ENCODE measurements at places on chromosomes 11 and 22.

- no peak for DNase-seq
Observed at GRCh38 chr11:34425360-34425759, 13.4 kb upstream of the CAT start.

GRCh38 chr11:116336540-116336939, 436.2 kb downstream of the BUD13 start:
- DNase-seq: no peak

DNA sequence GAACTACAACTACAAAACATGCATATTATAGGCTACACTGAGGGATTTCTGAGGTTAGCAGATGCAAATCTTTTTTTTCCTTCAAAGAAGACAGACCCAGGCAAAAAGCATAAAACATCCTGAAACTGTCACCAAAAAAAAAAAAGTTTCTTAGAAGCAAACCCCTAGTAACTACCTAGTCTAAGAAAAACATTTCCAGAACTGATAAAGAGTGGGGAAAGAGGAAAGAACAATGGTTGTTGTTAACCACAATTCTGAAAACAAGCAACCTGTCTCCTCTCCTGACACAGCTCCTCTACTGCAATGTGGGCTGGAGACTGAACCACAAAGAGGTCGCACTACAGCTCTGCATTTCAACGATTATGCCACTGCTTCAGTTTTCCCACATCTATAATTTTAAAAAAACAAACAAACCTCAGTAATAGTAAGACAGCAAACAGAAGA, 15.0 kb downstream of the DENND5A start:
- DNase-seq: peak; percentile 46

- DNase-seq: no peak
Observed at GRCh38 chr22:19201869-19202798, 23.6 kb upstream of the SLC25A1 start.

- no peak for DNase-seq
Observed at GRCh38 chr11:107102692-107103477, 84.6 kb upstream of the GUCY1A2 start.

GRCh38 chr11:124199702-124200101, 16.6 kb downstream of the OR10D3 start:
- DNase-seq: no peak

- no peak for DNase-seq
Observed at GRCh38 chr11:4891996-4892640, 10.4 kb downstream of the OR51T1 start.

GRCh38 chr11:112776834-112777233, 184.4 kb upstream of the NCAM1 start:
- no peak for DNase-seq

GRCh38 chr22:50081426-50082196, 3.6 kb downstream of the MLC1 start:
- no peak for DNase-seq

GRCh38 chr11:47946682-47947559, 33.4 kb upstream of the PTPRJ start:
- peak; percentile 33 for DNase-seq

- peak; percentile 42 for DNase-seq
Observed at GRCh38 chr22:37243402-37244113, 511 bp downstream of the RAC2 start.

DNA sequence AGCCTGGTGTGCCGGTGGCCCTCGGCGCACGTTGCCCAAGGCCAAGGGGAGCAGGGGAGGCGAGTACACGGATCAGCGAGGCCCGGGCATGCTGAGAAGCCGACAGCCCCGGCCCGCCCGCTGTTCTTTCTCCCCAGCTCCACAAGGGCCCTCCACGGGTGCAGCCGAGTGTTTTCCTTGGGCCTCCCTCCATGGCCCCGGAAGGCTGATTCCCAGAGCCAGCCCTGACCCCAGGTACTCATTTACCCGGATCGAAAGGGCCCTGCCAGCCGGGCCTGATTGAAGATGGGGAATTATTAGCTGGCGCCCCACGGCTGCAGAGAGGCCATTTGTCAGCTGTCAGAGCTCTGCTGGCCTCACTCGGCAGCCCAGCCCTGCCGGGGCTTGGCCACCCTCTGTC, 53.1 kb downstream of the WNT7B start:
- DNase-seq: no peak

- DNase-seq: no peak
Observed at GRCh38 chr11:11572386-11572785, 49.4 kb downstream of the GALNT18 start.

GRCh38 chr11:27701355-27702105, 1.3 kb upstream of the BDNF start:
- DNase-seq: peak; percentile 9

DNA sequence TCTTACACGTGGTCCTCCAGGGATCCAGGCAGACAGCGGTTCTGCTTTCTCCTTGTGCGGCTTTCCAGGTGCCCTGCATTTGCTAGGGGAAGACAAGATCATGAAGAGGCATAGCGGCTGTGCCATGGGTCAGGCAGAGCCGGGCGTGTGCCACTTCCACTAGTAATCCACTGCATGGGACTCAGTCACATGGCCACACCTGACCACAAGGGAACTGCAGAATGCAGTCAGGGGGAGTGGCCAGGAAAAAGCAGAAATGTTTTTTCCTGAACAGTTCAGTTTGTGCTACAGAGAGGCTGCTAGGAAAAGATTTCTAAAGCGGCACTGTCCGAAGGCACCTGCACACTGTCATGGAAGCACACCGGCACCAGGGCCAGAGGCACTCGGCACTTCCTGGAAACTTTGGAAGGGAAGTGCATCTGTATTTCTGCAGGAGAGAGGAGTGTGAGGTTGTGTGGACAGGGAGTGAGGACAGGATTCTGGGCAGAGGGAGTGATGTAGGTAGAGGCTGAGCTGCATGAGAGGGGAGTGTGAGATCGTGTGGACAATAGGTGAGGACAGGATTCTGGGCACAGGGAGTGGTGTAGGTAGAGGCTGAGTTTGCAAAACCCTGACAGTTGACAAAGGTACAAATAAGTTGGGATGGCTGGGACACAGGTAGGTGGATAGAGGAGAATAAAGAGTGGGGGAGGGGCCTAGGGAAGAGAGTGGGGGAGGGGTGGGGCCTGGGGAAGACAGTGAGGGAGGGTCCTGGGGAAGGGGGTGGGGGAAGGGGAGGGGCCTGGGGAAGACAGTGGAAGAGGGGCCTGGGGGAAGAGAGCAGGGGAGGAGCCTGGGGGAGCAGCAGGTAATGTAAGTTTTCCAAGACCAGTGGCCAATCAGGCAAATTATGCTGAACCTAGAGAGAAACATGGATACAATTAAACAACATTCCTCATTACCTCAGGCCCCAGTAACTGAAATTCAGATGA, 1436.3 kb downstream of the TBC1D22A start:
- DNase-seq: no peak

DNA sequence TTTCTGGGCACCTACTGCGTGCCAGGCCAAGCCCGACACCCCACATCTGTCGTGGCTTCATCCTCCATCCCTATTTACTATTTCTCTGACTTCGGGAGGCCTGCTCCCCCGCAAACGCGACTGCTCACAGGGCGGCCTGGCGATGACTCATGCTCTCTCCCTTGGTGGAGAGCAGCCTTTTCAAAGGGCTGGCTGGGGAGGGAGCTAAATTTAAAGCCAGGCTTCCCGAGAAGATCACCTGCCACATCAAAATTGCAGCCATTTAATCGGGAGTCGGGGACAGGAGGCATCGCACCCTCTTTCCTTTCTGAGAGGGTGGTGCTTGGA, 24.9 kb upstream of the SHISAL1 start:
- DNase-seq: no peak

- DNase-seq: no peak
Observed at GRCh38 chr11:129077191-129077590, 114.9 kb downstream of the ARHGAP32 start.

DNA sequence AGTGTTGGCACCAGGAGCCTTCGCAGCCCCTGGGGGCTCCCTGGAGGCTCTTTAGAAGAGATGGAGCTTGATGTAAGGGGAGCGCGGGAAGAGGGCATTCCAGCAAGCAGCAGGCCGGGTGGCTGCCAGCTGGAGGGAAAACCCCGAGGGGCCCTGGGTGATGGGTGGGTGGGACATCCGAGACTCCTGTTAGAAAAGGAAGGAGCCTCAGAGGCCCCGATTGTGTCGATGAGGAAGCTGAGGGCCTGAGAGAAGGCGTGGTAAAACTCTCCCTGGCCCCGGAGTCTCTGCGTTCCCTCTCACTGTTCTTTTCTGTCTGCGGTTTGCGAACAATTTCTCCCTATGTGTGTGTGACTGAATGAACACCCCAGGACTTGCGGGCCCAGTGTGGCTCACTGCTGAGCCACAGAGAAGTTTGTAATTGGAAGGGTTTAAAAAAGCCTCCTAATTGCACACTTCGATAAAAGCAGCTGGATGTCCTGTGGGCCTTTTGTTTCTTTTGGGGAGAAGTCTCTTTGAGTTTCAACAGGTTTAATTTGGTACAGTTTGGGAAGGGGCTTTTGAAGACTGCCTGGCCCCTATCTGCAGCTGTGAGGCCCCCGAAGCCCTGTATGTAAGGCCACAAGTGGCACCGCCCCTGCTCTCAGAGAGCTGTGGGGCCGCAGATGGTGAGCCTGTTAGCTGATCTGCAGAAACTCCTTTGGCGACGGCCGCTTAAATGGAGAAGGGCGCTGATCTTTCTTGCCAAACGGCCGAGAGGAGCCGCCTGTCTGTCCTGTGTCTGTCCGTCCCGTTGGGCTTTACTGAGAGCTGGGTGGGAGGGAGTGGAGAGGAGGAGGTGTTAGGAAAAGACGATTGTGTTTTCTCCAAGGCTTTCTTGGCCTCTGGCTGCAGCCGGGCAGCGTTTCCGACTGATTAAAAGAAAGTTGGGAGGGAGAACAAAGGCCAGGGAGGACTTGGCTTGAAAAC, 2.0 kb downstream of the FBLN1 start:
- DNase-seq: no peak

DNA sequence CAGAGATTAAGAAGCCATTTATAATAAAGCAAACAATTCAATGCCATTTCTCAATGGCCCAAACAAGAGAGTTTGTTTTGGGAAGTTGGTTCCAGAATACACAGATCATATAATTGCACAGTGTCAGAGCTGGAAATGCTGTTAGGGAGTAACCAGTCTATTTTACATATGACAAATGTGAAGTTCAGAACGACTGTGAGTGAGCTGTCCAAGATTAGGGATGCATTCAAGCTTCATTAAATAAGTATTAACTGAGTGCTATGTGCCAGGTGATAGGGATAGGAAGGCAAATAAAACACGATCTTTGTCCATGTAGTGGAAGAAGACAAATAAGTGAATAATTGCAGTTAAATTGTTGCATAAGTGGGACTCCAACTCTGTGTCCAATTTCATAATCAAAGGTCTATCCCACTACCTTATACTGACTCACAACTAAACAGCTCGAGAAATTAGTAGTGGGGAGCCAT, 33.1 kb upstream of the PICALM start:
- DNase-seq: no peak

DNA sequence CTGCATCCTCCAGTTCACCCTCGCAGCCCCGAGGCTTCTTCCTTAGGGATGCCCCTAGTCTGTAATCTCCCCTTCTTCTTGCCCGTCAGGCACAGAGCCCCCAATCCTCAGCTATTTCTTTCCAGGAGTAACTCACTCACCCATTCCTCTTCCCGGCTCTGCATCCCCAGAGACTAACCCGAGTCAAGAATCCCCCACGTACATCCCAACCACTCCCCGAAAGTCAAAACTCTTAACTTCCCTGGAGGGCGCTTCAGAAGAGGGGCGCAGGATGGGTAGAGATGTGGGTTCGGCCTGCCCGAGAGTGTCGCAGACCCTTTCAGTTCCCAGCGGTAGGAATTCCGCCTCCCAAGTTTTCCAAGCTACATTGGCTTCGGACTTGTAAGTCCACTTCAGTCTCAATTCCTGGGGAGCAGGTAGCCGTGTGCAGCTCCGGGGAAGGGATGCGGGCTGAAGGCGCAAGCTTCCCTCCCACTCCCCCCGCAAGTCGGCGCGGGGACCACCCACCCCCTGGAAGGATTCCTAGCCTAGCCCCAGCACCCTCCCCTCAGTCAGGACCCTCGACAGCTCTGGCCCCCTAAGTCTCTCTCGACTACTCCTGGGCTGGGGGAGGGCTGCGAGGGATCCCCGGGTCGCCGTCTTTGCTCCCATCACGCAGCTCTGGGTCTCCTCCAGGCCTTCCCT, 871 bp downstream of the BDNF start:
- no peak for DNase-seq

DNA sequence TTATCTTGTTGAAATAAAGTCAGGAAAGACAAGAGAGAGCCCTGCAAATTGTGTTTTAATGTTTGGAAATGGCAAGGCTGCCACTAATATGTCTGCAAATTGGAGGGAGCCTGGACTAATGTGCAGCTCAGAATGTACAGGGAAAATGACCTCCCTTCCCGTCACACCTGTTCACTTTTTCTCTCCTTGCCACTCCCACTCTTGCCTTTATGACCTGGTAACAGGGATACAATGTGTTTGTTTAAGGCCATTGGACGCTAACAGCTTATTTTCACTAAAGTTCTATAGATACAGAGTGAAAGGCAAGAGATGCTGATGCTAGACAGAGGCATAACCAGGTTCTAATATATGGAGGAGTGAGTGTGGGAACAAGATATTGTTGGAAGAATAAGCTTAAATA, 203.9 kb downstream of the RAB38 start:
- no peak for DNase-seq

DNA sequence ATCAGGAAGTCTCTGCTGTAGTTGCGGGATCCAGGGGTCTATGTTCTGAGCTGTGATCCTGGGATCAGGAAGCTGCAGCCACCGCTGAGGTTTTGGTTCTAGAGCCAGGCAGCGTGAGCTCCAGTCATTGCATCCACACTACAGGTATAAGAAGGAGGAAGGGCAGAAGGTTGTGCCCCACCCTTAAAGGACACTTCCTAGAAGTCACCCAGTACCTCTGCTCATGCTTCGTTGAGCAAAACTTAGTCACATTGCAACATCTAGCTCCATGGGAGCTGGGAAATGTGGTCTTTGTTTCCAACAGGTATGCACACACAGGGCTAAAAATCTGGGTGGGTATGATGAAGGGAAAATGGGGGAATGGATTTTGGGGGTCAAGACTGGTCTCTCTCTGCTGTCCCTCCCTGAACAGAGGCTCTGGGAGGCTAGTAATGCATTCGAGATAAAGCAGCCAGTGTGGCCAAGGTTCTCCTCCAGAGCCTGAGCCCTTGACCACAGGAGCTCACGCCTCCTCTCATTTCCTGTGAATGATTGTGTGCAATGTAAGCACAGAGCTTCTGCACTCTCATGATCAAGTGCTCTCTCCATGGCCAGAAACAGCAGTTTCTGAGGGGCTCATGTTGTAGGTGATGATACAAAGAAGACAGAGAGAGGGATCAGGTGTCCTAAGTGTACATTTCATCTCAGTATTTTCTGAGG, 86.8 kb upstream of the OR4B1 start:
- DNase-seq: no peak
